ENCODE measurements at places on chromosomes 5 and 9.

DNA sequence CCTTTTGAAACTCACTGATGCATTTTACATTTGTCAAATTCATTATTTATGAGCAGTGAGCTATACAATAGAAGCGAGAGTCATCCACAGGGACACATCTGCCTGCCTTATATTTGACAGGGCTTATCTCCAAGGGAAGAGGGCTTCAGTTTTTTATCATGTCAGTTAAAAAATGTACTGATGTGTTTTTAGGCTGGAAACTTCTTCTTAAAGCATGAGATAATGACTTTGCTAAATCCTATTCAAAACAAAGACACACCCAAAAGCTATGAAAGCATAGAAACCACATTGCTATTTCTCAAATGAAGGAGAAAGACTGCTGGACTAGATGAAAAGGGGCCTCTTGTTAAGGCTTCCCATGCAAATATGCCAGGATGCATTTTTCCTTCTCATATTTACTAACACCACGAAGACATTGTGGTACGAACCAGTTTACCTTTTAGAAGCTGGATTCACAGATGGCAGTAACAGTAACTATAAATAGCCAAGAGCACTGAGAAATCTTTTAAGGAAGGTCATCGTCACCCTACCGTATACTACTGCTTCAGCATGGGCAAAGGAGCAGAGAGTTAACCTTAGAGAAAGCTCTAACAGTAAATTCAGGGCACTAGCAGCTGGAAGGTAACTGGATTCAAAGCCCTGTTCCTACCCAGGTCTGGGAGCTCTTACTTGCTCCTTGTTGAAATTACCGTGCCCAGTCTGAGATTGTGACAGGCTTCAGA is 86.3 kb upstream of the IFNK start:
- no peak for DNase-seq

GRCh38 chr5:1502046-1502736 is 21.6 kb downstream of the LPCAT1 start:
- DNase-seq, result no peak

GRCh38 chr5:1881098-1881572 is 1.6 kb downstream of the IRX4 start:
- DNase-seq, result no peak

- no peak for DNase-seq
Observed at GRCh38 chr9:83535736-83536135, 2.5 kb downstream of the FRMD3 start.

- DNase-seq, result no peak
Observed at GRCh38 chr9:65449423-65449822, 164.4 kb upstream of the FOXD4L5 start.

GRCh38 chr9:3880851-3881250 is 355.1 kb upstream of the RFX3 start:
- no peak for DNase-seq

GRCh38 chr5:96260009-96260408 is 173.0 kb downstream of the PCSK1 start:
- no peak for DNase-seq

GRCh38 chr9:117868594-117868993 is 164.4 kb downstream of the TLR4 start:
- no peak for DNase-seq

DNA sequence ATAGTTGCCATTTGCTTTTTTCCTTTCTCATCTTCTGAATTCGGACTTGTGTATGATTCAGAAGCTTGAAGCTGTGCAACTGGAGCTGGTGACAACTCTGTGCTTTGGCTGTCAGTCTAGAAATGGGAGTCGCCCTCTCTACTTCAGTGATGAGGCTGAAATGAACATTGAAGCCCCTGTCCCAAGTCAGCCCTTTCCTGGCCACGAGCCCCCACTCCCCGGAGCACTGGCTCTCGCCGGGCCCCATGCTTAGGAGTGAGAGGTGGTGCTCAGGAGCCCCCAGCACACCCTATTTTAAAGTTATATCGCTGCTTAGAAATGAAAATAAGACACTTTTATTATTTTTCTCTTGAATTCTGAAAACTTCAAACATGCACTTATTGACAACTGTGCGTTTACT is 66.0 kb downstream of the PSMB7 start:
- no peak for DNase-seq

- no peak for DNase-seq
Observed at GRCh38 chr9:70492319-70492777, 77.9 kb upstream of the KLF9 start.

GRCh38 chr5:97002983-97003382 is 67.1 kb downstream of the LNPEP start:
- DNase-seq, result no peak

GRCh38 chr9:130444565-130445221 is at the start of gene ASS1:
TSS of gene ASS1 (plus strand) at chr9:130444961. CDS start at chr9:130452229, 7,268 bp downstream.
- DNase-seq, result peak; percentile 41

DNA sequence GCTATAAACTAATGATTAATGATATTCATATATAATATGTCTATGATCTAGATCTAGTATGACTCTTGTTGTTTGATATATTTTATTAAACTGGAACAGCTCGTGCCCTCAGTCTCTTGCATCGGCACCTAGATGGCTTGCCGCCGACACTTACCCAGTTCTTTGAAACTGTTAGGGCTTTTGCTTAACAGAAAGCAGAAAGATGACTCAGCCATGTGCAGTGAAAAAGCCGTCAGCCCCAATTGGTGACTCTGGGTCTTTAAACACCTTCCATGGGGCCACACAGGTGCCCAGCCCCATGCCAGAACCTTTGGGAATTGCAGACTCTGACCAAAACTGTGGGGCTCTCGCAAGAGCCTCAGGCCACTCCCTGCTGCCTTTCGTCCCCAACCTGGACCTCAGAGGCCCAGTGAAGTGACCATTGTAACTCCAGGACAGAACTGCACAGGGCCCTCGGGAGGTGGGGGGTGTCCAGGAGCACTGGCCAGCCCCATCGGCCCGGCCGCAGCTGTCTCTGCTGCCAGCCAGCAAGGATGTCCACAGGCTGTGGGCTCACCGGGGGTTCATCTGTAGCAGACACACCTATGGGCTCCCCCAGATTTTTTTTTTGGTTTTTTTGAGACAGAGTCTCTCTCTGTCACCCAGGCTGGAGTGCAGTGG is 7.8 kb downstream of the LCN10 start:
- no peak for DNase-seq

DNA sequence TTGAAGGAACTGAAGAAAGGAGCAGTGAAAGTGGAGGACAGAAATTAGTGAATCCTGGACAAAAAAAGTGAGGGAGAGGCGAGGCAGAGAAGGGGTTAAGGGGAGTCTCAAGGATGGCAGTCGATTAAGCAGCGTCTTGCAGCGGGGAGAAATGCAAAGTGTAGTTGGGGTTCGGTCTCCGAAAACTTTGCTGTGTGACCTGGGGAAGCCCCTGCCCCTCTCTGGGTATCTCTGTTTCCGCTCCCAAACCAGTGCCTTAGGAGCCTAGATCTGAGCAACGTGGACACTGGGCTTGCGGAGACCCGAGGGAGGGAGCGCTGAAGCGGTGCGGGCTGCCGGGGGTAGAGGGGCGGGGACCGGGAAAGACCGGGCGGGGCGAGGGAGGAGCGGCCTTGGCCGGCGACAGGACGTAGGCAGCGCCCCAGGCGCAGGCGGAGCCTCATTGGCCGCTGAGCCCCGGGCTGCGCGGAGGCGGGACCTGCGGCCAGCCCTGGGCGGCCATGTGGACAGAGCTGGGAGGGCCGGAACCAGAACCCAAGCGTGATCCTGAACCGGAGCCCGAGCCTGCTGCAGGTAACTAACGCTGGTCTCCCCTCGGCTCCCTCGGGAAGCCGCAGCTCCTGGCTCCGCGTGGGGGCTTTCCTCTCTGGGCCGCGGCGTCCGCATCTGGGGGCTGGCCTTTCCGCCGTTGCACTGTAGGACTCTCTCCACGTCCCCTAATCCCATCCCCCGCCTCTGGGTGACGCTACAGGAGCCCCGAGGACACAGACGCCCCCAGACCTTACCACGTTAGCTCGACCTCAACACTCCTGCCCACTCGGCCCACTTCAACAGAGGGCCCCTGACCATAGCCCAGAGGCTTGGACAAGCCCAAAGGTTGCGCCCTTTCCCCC is at the start of gene ALDH1B1:
TSS of gene ALDH1B1 (plus strand) at position 468 of the 893 bp plus-strand sequence. CDS start 3,047 bp downstream, outside the sequence.
- peak; percentile 55 for DNase-seq

DNA sequence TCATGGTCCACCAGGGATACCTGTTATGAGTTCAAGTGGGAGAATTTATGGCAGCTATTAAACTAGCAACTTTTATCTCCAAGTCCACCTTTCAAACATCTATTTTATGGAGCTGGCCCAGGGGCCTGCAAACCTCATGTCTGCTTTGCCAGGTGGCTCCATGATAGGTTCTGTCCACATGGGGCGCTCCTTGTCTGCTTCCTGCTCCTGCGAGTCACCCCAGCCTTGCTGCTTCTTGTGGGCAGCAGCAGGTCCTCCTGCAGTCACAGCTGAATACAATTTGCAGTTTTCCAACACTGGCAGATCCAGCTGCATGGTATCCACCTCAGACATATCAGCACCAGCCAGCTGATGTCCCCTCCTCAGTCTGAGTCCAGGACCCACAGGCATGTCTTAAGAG is 39.6 kb upstream of the FRRS1L start:
- no peak for DNase-seq

GRCh38 chr5:172556262-172556661 is 84.8 kb upstream of the NEURL1B start:
- no peak for DNase-seq

DNA sequence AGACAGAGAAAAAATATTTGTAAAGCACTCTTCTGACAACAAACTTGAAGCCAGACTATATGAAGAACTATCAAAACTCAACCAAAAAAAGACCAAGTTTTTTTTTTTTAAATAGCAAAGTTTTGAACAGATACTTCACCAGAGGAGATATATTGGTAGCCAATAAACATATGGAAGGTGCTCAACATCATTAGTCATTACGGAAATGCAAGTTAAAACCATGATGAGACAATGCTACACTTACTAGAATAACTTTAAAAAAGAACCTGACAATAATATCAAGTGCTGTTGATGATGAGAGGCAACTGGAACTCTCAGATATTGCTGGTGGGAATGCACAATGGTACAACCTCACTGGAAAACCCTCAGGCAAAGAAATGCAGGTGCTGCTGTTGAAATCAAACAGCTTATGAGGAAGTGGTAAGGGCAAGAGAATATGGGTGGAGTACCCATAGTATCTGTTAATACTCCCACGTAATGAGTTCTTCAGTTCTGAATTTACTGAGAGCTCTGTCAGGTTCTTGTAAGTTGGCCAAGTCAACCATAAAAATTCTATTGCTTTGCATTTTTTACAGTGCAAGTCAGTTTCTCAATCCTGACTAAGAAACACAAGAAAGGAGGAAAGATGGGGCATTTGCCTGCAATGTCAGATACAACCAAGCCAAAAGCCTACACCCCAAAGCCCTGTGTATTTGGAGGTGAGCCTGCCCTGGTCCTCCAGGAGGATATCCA is 87.3 kb upstream of the GNAQ start:
- no peak for DNase-seq

GRCh38 chr5:143931986-143932385 is 120.0 kb downstream of the HMHB1 start:
- no peak for DNase-seq

- DNase-seq, result no peak
Observed at GRCh38 chr9:87029905-87030304, 82.6 kb upstream of the GAS1 start.

- DNase-seq, result no peak
Observed at GRCh38 chr9:127968700-127969383, 11.9 kb downstream of the EEIG1 start.

DNA sequence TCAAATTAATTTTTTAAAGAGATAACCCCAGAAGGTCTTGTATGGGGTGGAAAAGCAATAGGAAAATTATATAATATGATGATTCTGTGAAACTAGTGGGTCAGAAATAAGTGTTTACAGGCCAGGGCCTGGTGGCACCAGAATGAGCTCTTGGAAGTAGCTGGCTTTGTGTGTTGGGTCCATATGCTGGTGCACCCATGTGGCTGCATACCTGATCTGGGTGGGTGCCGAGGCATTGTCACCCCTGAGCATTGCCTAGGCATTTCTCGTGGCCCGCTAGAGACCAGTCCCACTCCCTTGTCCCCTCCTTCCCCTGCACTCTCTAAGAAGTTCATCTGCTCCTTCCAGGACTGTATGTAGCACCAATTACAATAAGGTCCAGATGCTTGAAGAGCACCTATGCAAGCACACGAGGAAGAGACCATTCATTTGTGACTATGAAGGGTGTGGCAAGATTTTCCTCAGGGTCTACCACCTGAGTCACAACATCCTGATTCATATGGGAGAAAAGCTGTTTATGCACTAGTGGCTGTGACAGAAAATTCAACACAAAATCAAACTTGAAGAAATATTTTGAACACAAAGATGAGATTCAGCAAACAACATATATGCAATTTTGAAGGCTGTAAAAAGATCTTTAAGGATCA is 19.8 kb upstream of the IL33 start:
- DNase-seq, result no peak

DNA sequence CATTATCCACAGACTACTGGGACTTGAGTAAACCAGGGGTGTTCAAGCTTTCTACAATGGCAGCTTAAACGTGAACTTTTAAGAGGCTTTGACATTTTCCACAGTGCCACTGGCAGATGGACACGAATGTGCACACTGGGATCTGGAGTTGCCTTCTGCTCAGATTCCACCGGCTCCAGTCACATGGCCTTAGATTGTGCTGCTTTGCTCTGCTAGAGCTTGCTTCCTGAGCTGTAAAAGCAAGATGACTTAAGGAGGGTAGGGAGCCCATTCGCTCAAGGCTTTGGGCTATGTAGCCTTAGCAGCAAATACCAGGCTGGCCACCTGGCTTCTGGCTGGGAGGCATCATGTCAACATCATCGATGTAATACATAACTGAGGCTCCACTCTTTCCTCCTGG is 436.9 kb downstream of the MED10 start:
- no peak for DNase-seq

GRCh38 chr5:54651482-54652076 is 134.0 kb downstream of the SNX18 start:
- no peak for DNase-seq

DNA sequence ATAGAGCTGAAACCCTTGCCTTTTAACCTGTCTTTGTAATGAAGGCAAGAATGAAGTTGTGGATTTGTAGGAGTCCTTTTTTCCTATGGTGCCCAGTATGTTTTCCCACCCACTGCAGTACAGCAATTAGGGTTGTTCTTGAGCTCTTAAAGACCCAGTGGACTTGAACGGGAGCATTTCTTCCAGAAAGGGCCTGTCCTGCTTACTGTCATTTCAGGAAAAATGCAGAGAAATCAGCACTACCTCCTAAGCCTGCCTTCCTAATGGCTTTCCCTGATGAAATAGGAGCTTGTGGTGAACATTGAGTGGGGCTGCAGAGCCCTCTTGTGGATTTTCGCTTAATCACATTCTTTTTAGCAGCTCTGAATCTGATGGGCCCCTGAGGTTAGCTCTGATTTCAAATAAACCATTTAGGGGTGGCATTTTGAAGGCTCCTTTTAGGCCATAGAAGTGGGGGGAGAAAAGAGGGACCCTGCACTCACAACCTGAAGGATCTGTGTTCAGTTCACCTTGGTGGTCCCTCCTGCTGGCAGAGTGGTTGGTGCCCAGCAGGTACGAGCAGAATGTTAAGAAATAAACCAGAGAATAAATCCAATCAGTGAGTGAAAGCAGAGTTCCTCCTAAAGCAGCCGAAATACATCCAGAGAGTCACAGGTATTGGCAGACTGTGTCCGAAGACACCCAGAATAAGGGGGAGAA is 188.0 kb upstream of the KLF9 start:
- peak; percentile 21 for DNase-seq

GRCh38 chr9:614431-614830 is 227.1 kb upstream of the DMRT1 start:
- no peak for DNase-seq

- DNase-seq, result no peak
Observed at GRCh38 chr9:3578786-3579185, 53.0 kb upstream of the RFX3 start.
